ENCODE measurements at places on chromosomes 11 and 22.
A peak's percentile ranks its signal among the peaks of the same experiment; 100 is the strongest.

- DNase-seq = no peak
Observed at GRCh38 chr22:40043081-40043480, 48.3 kb downstream of the FAM83F start.

DNA sequence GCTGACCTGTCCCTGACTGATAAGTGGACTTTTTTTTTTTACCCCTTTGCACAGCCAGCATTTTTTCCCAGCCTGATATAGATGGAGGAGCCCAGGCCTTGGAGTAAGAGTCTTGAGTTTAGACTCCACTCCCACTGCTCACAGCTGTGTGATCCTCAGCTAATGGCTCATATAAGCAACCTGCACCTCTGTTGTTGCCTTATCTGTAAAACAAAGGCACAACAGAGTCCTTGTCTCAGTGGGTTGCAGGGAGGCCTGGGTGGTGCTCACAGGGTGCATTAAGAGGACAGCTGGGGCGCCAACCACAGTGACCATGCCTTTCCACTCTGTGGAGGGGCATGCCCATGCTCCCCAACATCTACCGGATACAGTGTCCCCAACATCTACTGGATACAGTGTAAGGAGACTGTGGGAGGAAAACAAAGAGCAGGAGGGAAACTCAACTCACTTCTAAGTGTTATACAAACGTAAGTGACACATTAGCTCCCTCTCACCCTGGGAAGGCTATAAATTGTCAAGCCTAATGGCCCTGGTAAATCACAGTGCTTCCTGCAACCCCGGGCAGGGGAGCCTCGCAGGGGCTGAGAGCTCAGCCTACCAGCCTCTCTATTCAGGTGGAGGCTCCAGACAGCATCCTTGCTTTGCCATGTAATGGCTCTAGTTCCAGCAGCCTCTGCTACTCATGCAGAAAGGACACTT is 109.5 kb downstream of the TENM4 start:
- DNase-seq = no peak

DNA sequence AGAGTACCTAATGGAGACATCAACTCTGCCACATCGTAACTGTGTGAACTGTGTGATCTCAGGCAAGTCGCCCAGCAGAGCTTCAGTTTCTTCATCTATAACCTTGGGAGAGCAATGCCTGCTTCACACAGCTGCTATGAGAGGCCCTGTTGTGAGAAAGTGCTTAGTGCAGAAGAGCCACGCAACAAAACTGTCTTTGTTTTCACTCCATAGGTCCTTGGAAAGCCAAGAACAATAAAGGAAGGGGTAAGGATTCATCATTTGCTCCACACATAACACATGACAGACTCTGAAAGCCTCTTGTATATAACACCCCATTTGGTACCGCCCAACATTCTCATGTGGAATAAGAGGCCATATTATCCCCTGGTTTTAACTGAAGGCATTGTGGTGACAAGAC is 231.9 kb upstream of the ISX start:
- DNase-seq = peak; percentile 53

DNA sequence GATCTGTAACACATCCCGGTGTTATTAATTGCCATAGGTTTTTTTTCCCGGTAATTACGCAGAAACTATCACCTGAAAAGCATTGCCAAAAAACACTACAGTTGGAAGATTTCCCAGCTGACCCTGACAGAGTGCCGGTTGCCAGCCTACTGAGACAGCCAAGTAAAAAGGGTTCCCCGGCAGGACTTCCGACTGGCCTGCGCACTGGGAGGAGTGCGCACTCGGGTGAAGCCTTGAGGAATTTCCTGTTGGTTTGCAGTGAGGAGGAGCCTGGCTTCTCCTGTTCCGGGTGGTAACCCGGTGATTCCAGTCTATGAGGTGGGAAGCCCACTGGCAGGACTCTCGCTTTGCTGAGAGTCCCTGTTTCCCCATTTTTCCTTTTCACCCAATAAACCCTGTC is 52.1 kb downstream of the CNTF start:
- no peak for DNase-seq

GRCh38 chr11:4543561-4543960 is 1.4 kb upstream of the OR52M1 start:
- DNase-seq = no peak

DNA sequence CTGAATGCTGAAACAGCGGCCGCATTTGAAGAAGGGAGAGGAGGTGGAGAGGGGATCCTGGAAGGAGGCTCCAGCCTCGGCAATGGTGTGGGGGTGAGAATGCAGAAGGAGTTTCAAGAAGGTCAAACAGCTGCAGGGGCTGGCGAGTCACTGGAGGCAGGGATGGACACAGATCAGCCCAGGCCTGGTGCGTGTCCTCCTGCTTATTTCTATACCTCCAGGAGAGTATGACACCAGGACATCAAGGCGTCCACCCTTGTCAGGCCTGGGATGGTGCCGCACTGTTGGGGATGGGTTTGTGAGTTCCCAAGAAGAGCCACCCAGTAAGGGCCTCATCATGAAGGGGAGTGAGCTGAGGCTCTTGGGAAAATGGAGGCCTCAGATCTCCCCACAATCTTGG is 23.1 kb downstream of the IGLL1 start:
- DNase-seq = no peak

DNA sequence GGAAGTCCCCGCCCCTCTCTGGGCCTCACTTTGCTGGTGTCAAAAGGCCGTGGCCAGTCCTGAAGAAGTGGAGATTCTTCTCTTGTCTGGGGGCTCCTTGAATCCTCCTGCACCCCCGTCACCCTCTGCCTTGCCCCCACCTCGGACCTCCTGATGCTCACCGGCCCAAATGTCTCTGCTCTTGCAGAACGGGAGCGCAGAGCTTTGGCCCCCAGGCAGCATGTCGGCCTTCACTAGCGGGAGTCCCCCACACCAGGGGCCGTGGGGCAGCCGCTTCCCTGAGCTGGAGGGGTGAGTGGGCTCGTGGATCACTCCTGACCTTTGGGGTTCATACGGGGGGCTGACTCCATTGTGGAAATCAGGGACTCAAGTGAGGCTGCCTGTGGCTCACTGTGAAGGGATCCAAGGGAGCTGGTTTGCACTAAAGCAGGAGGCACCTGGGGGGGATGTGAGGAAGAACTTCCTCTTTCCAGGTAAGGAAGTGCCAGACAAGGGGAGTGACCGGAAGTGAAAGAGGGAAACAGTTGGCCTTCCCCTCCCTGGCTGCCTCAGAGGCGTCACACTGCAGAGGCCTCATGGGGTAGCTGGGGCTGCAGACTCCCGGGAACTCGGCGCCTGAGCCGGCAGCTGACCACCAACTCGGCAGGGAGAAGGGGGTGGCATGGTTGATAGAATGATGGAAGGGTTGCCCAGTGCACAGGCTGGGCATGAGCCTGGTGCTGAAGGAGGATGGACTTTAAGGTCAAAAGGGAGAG is 23.1 kb downstream of the CSF2RB start:
- no peak for DNase-seq

DNA sequence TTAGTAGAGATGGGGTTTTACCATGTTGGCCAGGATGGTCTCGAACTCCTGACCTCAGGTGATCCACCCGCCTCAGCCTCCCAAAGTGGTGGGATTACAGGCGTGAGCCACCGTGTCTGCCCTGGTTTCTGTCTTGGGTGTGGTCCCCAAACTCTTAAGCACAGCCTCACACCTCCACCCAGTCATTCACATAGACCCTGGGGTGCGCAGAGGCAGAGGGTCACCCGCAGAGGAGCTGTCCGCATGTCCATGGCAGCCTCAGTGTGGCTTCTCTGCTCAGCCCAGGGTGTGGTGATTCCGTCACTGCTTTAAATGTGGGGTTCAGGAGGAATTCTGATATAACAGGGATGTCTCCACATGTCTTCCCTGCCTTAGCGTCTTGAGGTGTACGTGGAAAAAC is 48.5 kb upstream of the PRODH start:
- peak; percentile 34 for DNase-seq

GRCh38 chr11:67354075-67355022 is 1.0 kb upstream of the POLD4 start:
- peak; percentile 98 for DNase-seq

- peak; percentile 67 for DNase-seq
Observed at GRCh38 chr11:124970925-124971324, 16.9 kb downstream of the CCDC15 start.

DNA sequence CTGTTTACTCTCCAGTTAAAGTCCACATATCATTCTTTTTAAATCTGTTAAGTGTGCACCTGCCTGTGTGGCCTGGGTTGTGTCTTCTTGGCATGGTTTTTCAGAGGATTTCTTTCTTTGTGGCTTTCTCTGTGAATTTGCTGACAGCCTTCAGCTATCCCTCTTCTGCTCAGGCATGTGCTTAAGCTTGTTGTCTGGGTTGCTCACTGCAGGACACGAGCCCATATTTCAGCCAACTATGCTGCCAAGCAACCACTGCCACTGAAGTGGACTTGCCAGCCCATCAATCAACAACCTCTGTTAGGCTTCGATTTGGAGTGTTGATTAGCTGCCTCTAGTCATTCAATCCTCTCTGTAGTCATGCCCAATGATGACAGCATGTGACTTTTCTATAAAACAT is 18.4 kb downstream of the OR51I2 start:
- no peak for DNase-seq

All from islet precursor cell (in vitro differentiated cells).